AML-193 (cell line): ENCODE measurements at places on chromosomes 3 and 15.

DNA sequence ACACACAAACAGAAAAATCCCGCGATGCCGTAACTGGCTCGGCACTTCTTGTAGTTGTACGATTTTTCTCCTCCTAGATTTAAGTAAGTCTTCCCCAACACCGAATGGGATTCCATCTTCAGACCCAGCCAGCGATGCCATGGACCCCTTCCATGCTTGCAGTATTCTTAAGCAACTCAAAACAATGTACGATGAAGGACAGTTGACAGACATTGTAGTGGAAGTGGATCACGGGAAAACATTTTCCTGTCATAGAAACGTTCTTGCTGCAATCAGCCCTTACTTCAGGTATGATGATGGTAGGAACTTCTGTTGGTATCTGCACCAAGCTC, 763 bp downstream of the KBTBD8 start:
- DNase-seq: no peak

DNA sequence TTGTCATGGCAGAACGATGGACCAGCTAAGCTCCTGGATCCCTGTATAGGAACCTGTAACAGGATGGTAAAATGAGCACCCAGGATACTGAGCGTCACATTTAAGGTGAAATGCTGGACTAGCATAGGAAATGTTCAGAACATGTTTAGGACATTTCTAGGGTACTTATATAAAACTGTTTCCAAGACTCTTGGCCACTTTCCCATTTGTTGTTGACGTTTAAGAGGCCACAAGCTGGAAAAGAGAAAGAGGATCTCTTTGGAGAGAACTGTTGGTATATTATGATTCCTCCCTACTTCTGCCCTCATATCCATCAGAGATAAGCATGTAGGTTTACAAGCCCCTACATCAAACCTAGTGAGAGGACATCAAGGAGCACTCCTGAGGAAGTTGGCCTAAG, 57.5 kb downstream of the SCN11A start:
- no peak for DNase-seq

- peak; percentile 4 for DNase-seq
Measured at GRCh38 chr15:101492766-101493692, 3.5 kb upstream of the PCSK6 start.

DNA sequence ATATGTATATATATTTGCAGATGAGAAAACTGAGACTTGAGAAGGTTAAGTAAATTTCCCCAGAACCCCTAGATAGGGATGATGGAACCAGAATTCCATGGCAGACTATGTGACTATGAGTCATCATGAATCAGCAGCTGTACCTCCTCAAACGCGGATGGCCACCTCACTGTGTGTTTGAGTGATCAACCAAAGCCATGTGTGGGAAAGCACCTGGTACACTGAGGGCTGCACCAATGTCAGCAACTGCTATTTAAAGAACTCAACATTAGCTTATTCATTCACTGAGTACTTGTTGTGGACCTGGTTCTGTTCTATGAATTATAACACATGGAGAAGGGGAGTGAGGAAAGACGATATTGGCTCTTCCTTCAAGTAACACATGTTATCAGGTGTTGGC, 377.0 kb downstream of the GAP43 start:
- no peak for DNase-seq

DNA sequence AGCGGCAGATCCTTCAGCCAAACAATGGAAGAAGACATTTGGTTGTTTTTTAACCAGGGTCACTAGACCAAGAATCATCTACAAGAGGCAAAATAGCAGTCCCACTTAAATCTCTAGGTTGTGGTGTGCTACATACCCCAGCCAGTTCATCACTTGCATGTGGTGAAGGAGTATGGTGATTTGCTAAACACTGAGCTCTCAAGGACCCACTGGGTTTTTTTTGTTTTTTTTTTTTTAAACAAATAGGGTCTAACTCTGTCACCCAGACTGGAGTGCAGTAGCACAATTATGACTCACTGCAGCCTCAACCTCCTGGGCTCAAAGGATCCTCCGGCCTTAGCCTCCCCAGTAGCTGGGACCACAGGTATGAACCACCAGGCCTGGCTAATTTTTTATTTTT, 508.0 kb downstream of the FOXP1 start:
- DNase-seq: no peak

DNA sequence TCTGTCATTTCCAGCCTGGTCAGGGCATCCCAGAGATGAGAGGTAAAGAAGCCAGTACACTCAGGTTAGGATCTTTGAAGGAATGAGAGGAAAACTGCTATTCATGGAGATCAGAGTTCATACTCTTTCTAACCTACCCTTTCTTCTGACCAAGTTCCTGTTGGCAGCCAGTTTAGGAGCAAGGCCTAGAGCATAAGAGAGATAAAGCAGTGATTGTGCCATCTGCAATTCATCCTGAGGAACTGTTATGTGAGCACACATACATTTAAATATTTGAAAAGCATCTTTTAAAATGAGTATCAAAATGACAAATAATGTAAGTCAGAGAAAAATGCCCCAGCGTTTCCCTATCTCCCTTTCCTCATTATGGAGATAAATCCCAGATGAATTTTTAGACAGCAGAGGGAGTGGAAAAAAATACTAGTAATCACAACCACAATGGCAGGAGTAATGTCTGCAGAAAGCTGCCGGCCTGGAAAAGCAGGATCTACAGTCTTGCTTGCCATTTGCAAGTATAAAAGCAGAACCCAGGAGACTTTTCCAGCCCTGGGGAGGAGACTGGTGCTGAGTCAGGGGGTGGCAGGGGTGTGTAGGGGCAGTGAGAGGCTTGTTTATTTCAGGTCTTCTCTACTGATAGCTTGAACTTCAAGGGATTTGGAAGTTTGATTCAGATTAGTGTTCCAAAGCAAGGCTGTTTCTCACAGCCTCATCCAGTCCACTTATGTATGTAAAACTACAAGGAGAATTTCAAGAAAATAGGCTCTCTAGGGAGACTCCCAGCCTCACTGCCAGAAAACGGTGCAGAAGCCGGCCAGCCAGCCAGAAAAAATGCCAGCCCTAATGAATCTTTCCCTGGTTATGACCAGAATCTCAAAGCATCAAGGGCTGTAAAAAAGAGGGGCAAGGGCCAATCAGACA, 1052.4 kb downstream of the TUSC7 start:
- DNase-seq: no peak

DNA sequence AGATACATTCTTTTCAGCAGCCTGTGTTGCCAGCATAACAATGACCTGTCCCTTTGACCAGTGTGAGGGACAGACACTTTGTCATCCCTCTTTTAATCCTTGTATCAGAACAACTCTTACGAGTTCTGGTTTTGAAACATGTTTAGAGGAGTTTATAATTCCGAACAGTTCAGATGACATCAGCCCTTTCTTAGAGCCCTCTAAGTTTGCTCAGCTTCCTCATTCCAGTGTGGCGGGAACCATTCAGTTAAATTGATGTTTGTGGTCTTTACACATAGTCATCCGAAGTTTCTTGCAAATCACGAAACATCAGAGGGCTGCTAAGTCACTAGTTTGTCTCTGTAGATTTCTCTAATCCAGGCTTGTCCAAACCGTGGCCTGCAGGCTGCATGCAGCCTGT, 102.5 kb downstream of the AKAP13 start:
- DNase-seq: peak; percentile 38

- DNase-seq: no peak
Measured at GRCh38 chr3:137242836-137243400, 285.1 kb downstream of the IL20RB start.

DNA sequence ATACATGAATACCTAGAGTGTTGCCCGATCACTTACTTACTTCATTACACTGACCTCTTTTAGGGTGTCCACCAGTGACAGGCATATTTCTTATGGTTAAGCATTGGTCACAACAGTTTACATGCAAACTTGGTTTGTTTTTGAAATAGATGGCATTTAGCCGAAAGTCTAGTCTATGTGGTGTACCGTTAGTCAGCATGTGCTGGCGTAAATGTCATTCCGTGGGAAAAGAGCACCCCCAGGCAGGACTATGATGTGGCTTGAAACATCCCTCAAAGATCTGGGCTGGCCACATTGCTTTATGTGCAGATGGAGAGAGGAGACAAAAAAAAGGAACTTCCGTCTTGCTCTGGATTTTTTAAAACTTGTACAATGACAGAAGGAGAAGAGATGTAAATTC, 357.0 kb upstream of the ICE2 start:
- no peak for DNase-seq

DNA sequence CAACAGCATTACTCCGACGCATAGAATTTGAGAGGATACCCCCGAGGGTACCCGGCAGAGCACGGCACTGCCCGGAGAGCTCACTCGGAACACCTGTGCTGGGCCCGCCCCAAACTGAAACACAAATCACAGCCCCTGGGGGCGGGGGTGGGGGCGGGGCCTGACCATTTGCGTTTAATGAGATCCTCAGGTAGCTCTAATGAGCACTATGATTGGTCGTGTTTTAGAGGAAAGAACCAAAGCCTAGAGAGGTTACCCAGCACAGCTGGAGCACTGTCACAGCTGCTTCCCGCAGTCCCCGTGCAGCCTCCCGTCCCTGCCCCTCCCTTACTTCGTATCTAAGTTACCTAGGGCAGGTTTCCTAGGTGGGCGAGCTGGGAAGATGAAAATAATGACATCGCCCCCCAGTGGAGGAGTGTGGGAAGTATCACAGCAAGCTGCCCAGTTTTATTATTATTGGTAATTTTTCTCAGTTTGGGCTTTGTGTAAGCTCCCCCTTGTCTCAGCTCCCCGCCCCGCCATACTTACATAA, 187.1 kb downstream of the PDE8A start:
- DNase-seq: no peak

GRCh38 chr15:79025201-79025600, 65.4 kb downstream of the RASGRF1 start:
- no peak for DNase-seq
